A172 (cell line): ENCODE measurements at places on chromosomes 3 and 15.

DNA sequence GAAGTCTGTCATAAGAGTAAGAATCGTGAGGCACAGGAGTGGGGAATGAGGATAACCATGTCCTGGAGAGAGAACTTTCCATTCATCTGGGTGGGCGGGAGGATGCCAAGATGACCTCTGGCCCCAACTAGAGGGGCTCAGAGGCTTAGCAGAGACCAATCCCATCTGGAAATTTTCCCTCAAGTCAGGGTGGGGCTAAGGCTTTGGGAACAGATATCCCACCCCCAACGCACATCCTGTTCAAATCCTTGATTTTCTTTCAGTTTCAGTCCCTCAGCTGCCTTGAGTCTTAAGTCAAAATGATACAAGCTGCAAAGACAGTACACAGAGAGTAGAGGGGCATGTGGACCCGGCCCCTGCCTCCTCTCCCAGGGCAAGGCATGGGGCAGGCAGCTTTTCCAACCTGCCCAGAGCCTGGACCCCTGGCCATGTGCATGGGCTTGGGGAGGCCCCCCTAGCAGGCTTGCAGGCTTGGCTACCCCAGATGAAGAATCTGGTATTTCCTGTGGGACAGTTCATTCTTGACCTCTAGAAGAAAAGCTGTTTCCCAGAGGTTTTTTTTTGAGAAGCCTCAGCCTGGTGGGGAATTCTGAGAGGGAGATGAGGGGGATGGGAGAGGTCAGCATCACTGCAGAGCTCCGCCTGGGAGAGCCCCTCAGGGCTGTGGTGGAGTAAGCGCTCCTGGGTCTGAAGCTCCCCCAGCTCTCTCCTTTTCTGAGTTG, 109.7 kb upstream of the HACD2 start:
- no peak for DNase-seq

GRCh38 chr15:60235951-60236710, 161.7 kb downstream of the ANXA2 start:
- no peak for DNase-seq

GRCh38 chr15:38721568-38721945, 156.9 kb upstream of the RASGRP1 start:
- DNase-seq: no peak

GRCh38 chr3:81983382-81983781, 221.9 kb upstream of the GBE1 start:
- no peak for DNase-seq

DNA sequence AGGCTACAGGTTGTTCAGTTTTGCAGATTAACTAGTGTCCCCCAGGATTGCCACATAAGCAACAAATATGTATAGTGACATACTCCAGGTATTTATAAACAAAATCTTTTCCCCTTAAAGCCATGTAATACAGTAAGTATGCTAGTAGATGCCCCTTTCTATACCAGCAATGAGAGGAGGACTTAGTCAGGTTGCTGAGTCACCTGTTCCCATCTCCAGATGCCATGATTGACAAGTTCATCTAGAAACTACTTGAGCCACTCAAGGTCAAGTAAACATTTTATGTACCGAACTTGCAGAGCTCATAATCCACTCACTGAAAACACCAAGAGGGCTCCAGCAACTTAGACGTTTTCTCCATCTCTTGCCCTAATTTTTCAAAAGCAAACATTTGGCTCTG, 18.2 kb downstream of the SLC9A9 start:
- peak; percentile 36 for DNase-seq

DNA sequence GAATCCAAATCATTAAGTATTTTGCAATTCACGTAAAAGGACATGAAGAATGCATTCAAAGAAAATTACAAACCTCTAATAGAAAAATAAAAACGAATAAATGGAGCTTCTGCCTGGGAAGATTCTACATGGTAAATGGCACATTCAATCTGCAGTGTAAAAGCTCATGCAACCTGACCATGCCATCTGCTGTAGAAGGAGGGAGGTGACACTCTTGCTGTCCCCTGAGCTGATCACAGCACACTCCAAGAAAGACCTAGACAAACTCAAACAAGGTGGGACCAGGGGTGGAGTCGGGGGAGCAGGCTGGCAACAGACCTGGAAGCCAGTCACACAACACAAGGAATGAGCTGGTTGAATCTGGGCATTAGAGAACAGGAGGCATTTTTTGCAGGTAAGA, 101.8 kb downstream of the BDH1 start:
- no peak for DNase-seq

DNA sequence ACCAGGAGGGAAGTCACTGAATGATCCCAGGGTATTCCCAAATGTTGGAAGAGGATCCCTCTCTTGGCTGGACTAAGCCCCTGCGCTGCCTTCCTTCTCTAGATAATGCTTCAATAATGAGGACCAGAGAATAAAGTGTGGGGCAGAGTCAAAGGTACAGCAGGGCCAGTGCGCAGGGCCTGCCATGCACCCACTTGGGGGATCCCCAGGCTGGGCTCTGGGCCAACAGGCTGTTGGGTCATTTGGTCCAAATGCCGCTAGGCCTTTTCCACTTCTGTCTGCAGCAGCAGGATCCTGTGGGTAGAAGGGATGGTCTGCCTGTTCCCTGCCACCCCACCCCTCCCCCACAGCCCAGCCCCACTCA, 5.7 kb upstream of the CLK3 start:
- DNase-seq: no peak

DNA sequence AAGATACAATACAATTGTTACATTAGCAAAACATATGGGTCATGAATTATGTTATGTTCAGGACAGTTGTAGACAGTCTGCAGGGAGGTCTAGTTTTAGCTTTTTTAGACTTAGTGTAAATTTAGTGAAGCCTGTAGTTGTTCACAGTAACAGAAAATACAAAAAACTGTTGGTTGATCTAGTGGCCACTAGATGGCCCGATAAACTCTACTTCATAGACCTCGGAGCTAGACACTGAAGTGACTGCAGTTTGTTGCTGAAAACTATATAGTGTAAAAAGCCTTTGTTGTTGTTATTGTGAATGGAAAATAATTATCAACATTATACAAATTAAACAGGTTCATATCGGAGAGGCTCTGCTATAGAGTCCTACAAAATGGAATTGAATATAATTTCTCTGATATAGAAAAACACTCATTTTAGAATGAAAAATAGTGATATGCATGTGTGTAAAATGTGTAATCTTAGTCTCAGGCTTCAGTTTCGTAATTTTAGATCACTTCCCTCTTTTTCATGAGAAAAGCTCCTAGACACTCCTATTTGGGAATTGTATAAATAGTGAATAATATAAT, 18.3 kb downstream of the MAGEL2 start:
- peak; percentile 13 for DNase-seq

DNA sequence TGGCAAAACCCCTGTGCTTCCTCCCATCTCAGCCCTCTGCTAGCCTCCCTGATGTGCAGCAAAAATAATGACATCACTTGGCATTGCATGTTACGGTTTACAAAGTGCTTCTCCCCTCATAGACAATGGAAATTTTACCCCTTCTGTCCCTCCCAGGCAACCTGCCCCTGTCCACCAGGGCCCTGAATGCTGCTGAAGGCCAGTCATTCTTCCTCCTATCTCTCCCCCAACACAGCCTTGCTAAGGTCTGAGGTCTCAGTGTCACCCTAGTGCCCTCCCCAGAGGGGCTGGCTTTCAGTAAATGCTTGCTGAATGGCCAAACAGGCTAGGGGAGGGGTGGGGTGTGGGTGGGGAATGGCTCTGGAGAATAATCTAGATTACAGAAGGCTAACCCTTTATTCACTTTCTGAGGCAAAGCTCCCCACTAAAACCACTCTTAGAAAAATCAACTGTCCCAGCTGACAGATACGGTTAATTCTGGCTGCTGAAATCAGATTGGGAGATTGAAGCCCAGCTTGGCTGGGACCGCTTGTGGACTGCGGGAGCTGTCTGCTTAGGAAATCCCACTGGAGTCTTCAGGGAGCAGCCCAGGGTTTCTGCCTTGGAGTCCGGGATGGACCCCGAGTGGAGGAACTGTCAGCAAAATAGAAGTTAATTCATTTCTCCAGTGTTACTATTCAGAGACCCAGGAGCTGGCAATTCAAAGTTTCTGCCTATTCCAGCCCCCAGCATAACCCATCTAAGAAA, 22.9 kb downstream of the ANP32A start:
- no peak for DNase-seq
